Astrocyte of the spinal cord (primary cell): ENCODE measurements at places on chromosomes 3 and 15.

DNA sequence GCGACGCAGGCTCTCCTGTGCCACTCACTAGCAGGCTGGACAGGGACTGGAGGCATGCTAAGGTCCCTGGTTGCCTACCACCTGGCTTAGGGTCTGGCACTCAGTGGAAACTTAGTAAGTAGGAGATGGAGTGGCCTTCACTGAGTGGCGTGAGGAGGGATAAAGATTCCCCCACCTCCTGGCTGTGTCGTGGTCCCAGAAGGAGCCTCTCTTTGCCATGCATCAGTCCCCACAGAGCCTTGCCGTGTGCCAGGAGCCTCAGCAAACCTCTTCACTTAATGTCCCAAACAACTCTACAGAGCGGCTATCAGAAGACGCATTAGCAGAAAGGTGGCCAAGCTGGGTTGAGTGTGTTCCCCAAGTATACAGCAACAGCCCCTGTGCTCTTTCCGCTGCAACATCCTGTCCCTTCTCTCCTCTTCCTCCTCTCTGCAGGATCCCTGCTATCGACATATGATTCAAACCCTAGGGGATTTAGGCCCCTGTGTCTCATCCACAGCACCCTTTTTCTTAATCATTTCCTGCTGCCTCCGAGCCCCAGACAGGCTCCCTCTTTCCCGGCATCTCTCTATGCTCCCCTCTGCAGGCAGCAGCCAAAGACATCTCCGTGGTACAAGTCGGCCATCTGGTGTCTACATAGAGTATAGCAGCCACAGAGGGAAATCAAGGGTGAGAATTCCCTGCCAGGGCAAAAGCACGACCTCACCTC, 66.7 kb downstream of the SLC6A1 start:
- peak; percentile 68 for DNase-seq

- DNase-seq, result no peak
These were observed 19.3 kb downstream of the PDE8A start for GRCh38 chr15:85000937-85001336.

DNA sequence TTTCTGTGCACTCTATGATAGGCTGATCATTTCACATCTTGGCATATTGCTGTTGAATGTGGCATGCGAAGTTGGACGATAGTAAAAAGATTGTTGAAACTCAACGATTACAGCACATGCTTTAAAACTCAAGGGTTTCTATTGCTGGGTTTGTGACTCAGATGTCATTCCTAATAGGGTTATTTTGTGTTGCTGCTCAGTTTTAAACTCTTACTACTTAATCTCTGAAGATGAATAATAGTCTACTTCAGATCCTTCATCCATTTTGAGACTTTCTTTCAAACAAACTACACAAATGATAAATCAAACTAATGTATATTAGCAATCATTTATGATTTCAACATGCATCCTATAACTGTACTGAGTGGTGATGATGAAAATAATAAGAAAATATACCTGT, 71.3 kb upstream of the MBNL1 start:
- no peak for DNase-seq

DNA sequence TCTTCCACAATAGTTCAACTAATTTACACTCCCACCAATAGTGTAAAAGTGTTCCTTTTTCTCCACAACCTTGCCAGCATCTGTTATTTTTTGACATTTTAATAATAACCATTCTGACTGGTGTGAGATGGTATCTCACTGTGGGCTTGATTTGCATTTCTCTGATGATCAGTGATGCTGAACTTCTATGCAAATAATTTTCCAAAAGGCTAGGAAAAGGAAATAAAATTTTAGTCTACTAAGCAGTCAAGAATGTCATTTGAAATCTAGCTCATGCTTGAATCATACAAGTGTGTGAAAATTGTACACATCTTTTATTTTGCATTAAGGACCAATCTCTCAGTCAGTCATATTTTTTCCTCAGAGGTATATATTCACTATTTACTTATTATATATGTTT, 101.7 kb upstream of the UBP1 start:
- DNase-seq, result no peak

DNA sequence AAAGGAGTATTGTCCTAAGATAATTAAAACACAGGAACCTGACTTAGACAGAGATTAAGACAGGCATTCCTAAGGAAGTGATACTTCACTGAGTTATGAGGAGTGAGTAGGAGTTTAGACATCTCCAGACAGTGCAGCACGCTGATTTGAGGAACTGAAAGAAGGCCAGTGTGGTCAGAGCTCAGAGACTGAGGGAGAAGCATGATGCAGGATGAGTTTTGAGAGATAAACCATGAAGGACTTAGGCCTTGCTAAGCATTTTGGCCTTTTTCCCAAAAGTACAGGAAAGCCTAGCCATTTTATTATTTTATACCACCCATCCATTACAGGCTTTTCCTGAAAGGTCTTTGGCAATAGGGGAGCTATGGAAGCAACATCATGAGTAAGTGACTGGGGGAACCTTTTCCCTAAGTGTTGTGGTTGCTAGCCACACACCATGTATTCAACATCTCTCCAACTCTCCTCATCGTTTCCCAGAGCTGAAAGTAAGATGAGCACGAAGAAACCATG, 375.6 kb upstream of the TPRG1 start:
- peak; percentile 92 for DNase-seq

DNA sequence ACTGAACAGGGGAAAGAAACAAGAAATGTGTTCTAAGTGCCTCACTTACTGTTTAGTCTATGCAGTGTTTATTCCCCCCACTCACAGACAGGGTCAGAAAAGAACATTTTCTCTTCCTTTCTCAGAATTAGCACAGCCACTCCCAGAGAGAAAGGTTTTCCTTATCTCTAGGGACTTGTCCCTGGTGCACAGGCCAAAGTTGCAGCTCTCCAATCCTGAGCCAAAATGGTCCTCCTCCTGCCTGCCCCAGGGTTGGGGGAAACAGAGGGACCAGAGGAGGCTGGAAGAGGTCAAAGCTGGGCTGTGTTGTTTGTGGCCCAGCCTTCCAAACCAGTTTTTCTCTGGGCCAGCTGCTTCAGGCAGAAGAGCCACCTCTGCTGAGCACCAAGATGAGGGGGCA, 12.0 kb downstream of the RAB6B start:
- no peak for DNase-seq

GRCh38 chr15:98281130-98281529, 320.6 kb downstream of the ARRDC4 start:
- DNase-seq, result no peak

GRCh38 chr3:97821774-97822358, at the start of gene CRYBG3:
CRYBG3 (plus strand) TSS chr3:97822011; CDS start chr3:97822207, 196 bp downstream.
- DNase-seq, result peak; percentile 83

- DNase-seq, result no peak
These were observed 427.8 kb upstream of the MCTP2 start for GRCh38 chr15:93803421-93804152.

DNA sequence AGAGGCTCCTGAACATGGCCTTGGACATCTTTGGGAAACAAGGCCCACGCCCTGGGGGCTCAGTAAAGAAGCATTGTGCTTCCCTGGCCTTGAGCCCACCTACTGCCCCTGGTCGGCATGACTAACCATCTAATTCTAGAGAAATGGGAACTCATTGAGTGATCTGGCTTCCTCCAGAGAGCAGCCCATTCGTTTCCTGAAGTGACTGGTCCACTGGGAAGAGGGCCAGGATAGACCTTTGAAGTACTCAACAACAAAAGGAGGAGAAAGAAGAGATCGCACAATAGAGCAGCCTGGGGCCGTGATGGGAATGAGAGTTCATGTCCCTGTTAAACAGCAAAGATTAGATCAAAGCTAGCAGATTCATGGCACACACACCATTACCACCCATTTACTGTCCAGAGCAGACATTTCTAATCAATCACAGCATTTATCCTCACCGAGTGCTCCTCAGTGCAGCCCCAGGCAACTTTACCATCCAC, 514.4 kb upstream of the PROK2 start:
- DNase-seq, result peak; percentile 82

DNA sequence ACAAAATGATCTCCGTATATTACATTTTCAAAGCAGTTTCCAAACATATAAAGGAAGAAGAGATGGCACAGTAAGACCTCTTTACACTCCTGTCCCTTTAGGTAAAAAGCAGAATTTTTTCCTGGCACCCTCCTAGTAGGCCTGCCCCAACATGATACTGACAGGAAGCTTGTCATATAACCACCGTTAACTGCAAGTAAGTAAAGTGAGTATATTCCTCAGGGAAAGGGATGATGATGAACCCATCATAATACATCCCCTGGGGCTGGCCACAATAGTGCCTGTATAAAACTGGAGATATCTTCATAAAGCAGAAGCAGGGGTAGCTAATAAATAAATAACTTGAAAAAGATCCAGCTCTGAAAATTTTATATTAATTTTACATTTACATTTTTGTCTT, 893.0 kb downstream of the DIPK2A start:
- no peak for DNase-seq

- peak; percentile 26 for DNase-seq
These were observed 101.4 kb upstream of the SOX2 start for GRCh38 chr3:181610083-181610972.

- no peak for DNase-seq
These were observed 5.2 kb upstream of the GNAI2 start for GRCh38 chr3:50230794-50231125.

DNA sequence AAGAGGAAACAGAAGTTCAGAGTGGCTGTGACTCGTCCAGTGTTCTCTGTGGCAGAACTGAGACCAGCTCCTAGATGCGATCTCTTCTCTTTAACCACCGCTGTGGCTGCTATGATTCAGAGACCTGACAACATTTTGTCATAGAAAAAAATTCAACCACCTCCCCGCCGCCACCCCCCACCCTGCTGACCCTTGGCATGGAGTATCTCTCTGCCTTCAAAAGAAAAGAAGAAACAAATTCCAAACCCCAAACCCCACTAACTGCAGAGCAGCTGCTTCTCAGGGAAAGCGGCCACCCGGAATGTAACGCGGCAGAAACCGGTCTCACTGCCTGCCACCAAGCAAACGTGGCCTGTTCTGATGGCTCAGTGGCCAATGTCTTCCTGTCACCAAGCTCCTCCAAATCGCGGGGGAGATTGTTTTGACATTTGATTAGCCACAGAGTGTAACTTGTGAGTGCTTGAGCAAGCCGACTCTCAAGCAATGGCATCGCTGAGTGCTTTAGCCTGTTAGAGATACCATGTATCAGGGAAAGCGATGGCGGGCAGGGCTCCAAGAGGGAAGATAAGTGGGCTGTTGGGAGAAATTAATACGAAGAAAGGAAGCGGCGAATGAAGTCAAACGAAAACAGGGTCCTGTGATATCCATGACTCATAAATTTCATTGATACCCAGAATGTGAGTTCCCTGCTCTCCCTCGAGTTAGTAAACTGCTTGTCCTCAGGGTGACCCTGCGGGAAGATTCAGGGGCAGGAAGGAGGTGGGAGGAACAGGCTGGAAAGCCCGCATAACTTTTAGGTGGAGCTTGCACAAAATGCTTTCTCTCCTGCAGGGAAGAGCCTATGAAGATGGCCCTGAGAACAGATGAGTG, 44.8 kb upstream of the TLE3 start:
- DNase-seq, result peak; percentile 72

- no peak for DNase-seq
These were observed 43.3 kb downstream of the RASGRP1 start for GRCh38 chr15:38521316-38521715.

- no peak for DNase-seq
These were observed 275.0 kb upstream of the CHRM5 start for GRCh38 chr15:33693166-33693800.

- no peak for DNase-seq
These were observed 2.9 kb upstream of the SMAD3 start for GRCh38 chr15:67062369-67062985.

DNA sequence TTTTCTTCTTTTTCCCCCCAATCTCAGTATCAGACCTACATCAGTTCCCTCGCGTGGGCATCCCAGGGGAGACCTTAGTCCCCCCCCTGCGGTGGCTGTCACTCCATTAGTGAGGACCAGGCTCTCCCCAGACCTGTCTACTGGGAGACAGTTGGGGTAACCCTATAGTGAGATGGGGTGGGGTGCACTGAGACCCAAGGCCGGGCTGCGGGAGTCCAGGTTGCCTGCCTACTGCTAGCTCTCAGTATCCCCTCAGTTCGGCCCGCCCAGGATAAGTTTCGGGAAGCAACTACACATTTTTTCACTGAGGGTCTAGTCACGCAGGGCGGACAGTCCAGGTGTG, 671 bp upstream of the DCUN1D1 start:
- DNase-seq, result no peak

GRCh38 chr15:68330416-68330815, 52.9 kb downstream of the FEM1B start:
- peak; percentile 56 for DNase-seq

- DNase-seq, result no peak
These were observed 4.3 kb downstream of the TNIK start for GRCh38 chr3:171455603-171456550.

GRCh38 chr3:113556316-113556945, 24.1 kb downstream of the SIDT1 start:
- DNase-seq, result no peak

DNA sequence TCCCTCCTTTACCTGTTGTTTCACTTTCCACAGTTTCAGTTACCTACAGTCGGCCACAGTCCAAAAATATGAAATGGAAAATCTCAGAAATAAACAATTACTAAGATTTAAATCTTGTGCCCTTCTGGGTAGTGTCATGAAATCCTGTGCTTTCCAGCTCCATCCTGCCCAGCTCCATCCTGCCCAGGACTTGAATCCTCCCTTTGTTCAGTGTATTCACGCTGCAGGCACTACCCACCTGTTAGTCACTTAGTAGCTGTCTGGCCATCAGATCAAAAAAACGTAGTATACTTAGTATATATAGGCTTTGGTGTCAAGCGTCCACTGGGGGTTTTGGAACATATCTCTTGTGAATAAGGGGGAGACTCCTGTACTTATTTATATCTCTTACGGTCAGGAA, 329.0 kb upstream of the SEMA6D start:
- DNase-seq, result no peak

GRCh38 chr3:49775538-49775937, 10.8 kb downstream of the IP6K1 start:
- no peak for DNase-seq

GRCh38 chr3:172808969-172809546, 58.5 kb downstream of the ECT2 start:
- DNase-seq, result peak; percentile 71

DNA sequence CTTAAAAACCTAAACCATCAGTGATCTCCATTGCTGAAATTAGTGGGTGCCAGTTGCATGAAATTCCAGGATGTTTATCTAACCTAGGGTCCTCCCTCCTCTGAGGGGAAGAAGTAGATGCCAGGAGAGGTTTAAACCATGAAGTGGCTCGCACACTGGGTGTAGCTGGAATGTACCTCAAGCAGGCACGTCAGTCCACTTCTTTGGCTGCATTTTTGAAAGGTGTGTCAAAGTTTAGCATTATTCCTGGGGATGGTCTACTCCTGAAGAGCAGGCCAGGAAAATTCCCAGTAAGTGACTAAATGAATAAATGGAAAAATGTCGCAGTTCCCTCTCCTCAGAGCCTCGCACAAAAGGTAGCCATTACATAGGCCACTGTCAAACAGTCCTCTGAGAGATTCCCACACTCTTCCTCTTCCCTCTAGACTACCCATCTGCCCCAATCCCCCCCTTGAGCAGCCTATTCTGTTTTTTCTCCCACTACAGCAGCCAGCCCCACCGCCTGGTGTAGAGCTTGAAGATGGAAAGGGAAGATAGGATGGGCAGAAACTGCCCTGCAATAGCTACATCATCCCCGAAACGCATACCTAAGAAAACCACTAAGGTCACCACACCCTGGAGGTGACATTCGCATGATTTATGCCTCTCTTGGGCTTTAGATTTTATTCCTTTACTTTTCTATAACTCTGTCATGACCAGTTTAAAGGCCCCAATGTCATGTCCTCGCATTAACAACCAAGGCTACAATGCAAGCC, 655 bp upstream of the TMOD3 start:
- DNase-seq, result no peak

GRCh38 chr15:46872981-46873330, 844.3 kb upstream of the SEMA6D start:
- no peak for DNase-seq

GRCh38 chr3:64501298-64501906, 186.4 kb downstream of the ADAMTS9 start:
- DNase-seq, result peak; percentile 45
